ENCODE measurements at places on chromosomes 4 and X.

GRCh38 chr4:154435895-154436294 lies 55.7 kb downstream of the DCHS2 start:
- no peak overlapping the region for H3K27ac ChIP-seq
- DNase-seq, result no peak

GRCh38 chr4:37882665-37883296 lies 8.1 kb upstream of the TBC1D1 start:
- no peaks in the 10 kb centered on the region for H3K36me3 ChIP-seq
- H3K27ac ChIP-seq, result no peak overlapping the region
- no peak overlapping the region for H3K4me3 ChIP-seq
- H3K4me1 ChIP-seq, result peaks cover 5% of the 10 kb centered on the region
- no peak for DNase-seq

DNA sequence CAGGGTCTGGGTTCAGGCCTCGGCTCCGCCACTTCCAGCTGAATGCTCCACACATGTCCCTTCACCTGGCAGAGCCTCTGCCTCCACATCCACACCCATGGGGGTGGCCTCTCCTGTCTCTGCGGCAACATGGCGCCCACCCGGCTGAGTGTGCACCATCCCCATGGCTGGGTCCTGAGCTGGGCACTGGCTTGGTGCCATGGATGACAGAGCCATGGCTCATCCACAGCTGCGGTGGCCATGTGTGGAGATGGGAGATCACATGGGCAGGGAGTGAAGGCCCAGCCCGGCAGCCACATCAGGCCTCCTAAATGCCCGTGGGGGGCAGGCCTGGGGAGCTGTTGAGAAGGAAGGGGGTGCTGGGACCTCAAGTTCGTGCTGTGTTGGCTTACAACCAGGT lies 213.7 kb downstream of the AFAP1 start:
- H3K4me1 ChIP-seq, result no peaks in the 10 kb centered on the region
- H3K27ac ChIP-seq, result no peak overlapping the region

DNA sequence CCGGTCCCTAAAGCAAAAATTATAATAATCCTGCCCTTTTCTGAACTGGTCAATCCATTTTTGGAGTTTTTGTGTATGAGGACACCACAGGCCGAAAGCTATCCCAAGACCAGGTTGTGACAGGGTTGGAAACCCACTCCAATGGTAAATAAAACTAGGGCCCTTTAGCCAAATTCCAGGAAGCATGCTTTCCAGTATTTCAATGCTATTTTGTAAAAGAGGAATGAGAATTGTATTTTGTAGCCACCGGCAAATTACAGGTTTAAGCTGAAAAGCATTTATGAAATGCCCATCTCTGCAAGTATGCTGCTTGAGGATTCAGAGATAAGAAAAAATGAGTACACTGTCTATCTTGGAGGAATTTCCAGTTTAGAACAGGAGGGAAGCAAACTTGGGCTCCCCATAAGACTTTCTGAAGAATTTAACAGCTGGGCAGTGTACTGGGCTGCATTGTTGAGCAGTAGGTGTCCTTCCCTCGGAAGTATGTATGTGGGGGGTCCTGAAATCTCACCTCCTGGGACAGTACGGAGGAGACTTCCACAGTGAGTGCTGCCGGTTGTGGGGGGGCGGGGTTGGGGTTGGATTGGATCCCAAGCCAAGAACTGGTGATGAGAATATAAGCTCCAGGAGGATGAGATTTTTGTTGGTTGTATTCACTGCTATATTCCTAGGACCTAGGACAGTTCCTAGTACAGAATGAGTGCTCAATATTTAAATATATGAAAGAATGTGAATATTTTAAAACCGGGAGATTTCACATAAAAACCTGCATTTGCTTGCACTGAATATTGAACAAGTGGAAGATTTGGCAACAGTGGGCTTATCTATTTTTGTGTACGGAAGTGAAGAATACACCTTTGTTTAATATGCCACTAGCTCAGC lies 26.8 kb downstream of the OCIAD2 start:
- H3K4me3 ChIP-seq, result no peak overlapping the region
- no peaks in the 10 kb centered on the region for H3K4me1 ChIP-seq
- H3K36me3 ChIP-seq, result peaks cover 5% of the 10 kb centered on the region

GRCh38 chr4:181524499-181524898 lies 718.7 kb upstream of the TENM3 start:
- H3K4me3 ChIP-seq, result no peak overlapping the region
- H3K4me1 ChIP-seq, result no peaks in the 10 kb centered on the region
- DNase-seq, result no peak

- DNase-seq, result peak; percentile 47
- H3K4me3 ChIP-seq, result peak overlapping the region; percentile 72
- H3K36me3 ChIP-seq, result no peaks in the 10 kb centered on the region
- peaks cover 20% of the 10 kb centered on the region for H3K4me1 ChIP-seq
- H3K27me3 ChIP-seq, result no peaks in the 10 kb centered on the region
Observed at GRCh38 chrX:41923978-41924683, 777 bp upstream of the CASK start.

GRCh38 chr4:148780426-148781005 lies 338.3 kb upstream of the NR3C2 start:
- H3K4me1 ChIP-seq, result no peaks in the 10 kb centered on the region
- H3K27me3 ChIP-seq, result peaks cover 3% of the 10 kb centered on the region
- DNase-seq, result no peak
- H3K36me3 ChIP-seq, result no peaks in the 10 kb centered on the region
- no peak overlapping the region for H3K27ac ChIP-seq

DNA sequence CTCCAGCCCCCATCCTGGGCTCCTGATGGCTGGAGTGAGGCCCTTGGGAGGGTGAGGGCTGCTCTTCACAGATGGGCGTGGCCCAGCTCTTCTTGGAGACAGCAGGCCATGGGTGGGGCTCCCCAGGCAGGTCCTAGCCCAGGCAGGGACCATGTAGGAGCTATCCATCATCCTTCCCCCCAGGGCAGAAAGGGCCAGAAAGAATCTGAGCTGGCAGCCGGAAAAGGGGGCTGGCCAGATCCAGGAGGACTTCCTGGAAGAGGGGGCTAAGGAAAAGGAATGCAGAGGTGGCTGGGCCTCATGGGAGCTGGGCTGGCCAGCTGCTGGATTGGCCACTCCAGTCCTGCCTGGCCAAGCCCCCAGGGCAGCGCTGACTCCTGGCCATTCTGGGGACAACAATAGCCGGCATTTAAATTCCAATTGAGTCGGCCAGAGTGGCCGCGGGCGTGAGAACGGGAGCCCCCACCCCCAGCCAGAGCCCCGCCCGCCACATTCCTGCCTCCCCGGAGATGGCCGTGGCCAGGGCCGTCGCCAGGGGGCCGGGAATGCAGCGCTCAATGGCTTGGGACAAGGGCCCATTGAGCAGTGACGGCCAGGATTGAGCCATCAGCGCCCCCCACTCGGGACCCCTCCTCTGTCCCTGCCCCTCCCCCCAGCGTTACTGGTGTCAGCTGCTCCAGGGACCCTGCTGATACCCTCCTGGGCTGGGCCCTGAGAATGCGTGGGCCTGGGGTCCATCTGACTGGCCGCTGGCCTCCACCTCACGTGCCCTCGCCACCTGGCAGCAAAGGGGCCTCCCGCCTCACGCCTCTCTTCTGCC lies 15.1 kb upstream of the FGFR3 start:
- no peak overlapping the region for H3K27ac ChIP-seq
- no peaks in the 10 kb centered on the region for H3K4me1 ChIP-seq
- no peak for DNase-seq
- no peak overlapping the region for H3K4me3 ChIP-seq
- H3K36me3 ChIP-seq, result no peaks in the 10 kb centered on the region
- H3K27me3 ChIP-seq, result no peaks in the 10 kb centered on the region

GRCh38 chr4:176034499-176034898 lies 31.1 kb upstream of the WDR17 start:
- no peaks in the 10 kb centered on the region for H3K4me1 ChIP-seq
- DNase-seq, result peak; percentile 16
- no peak overlapping the region for H3K4me3 ChIP-seq
- H3K36me3 ChIP-seq, result no peaks in the 10 kb centered on the region
- no peak overlapping the region for H3K27ac ChIP-seq

DNA sequence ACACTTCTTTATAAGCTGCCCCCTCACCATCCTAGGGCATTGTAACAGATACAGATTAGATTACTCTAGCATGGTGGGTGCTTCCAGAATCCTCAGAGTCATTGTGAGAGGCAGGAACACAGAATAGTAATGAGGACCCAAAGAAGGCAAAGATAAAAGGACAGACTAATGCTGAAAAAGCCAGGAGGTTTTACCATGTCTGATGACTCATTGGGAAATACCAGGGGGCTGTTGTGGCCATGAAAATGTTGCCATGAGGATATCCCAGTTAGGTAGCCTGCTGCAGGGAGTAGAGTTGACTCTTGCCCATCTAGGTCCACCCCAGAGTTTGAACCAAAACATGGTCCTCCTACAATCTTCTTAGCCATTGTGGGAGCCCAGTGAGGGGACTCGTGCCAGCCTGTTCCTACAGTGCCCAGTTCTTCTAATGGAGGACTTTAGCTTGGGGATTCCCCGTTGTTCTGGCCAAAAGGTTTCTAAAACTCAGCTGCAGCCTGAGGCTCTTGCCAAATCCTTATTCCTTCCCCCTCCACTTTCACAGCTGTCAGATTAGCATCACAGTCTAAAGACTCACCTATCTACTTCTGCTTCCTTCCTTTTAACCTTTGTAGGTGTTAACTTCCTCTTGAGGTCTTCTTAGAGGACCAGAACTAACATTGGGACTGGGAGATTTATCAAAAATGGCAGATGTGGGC lies 586.0 kb upstream of the AADAT start:
- H3K27ac ChIP-seq, result no peak overlapping the region
- no peaks in the 10 kb centered on the region for H3K27me3 ChIP-seq
- H3K4me3 ChIP-seq, result no peak overlapping the region
- no peaks in the 10 kb centered on the region for H3K4me1 ChIP-seq
- no peaks in the 10 kb centered on the region for H3K36me3 ChIP-seq

GRCh38 chr4:156336511-156336910 lies 382.8 kb upstream of the CTSO start:
- no peaks in the 10 kb centered on the region for H3K36me3 ChIP-seq
- H3K4me3 ChIP-seq, result no peak overlapping the region
- no peaks in the 10 kb centered on the region for H3K4me1 ChIP-seq
- no peak overlapping the region for H3K27ac ChIP-seq

- H3K4me3 ChIP-seq, result no peak overlapping the region
- H3K36me3 ChIP-seq, result no peaks in the 10 kb centered on the region
- peaks cover 3% of the 10 kb centered on the region for H3K4me1 ChIP-seq
- peaks cover 17% of the 10 kb centered on the region for H3K27me3 ChIP-seq
- DNase-seq, result no peak
- no peak overlapping the region for H3K27ac ChIP-seq
Observed at GRCh38 chr4:153814789-153815188, 25.9 kb upstream of the SFRP2 start.

- H3K27me3 ChIP-seq, result peaks cover 5% of the 10 kb centered on the region
- no peak for DNase-seq
- no peak overlapping the region for H3K4me3 ChIP-seq
- H3K4me1 ChIP-seq, result no peaks in the 10 kb centered on the region
- H3K36me3 ChIP-seq, result no peaks in the 10 kb centered on the region
Observed at GRCh38 chrX:101774340-101774739, 114.7 kb upstream of the ARMCX2 start.

DNA sequence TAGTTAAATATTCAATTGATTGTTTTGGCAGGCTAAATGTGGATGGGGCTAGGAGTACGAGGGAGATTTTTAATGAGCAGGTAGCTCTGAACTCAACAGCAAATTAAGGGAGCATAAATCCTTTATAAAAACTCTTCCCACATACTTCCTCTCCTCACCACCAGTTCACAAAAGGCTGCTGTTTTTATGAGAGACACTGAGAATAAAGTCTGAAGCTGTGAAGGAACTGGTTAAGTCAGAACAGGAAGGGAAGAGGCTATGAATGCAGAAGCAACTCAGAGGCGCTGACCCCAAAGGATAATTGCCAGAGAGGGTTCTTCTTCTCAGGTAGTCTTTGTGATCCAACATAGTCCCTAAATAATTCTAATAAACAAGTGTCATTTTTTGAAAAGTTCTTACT lies 406.1 kb downstream of the GPM6A start:
- no peaks in the 10 kb centered on the region for H3K27me3 ChIP-seq
- H3K4me3 ChIP-seq, result no peak overlapping the region
- H3K36me3 ChIP-seq, result no peaks in the 10 kb centered on the region
- DNase-seq, result no peak
- H3K4me1 ChIP-seq, result no peaks in the 10 kb centered on the region
- H3K27ac ChIP-seq, result no peak overlapping the region

DNA sequence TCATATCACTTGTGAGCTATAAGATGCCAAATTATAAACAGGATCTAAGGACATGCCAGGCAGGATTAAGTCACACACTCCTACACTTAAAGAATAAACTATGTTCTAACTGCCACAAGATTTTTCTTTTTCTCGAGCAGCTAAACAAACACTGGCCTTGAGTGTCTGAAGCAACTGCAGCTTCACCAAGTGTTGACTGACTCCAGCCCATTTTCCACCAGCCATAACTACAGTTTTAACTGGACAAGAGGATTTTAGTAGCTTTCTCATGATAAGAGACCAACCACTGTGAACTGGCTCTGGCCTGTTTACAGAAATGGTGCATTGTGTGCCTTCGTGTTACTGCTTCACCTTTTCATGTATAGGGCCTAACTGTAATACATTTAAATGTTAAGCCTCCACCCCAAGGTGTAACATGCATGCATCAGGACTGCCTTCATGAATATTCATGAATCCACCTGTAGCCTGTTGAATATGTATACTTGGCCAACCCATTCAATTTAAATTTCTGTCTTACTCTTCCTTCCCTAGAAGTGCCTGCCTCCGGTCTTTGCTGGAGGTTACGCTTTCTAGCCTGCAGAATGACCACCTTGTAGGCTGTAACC lies 10.8 kb downstream of the UCP1 start:
- peaks cover 4% of the 10 kb centered on the region for H3K36me3 ChIP-seq
- no peak overlapping the region for H3K4me3 ChIP-seq
- H3K27ac ChIP-seq, result no peak overlapping the region

DNA sequence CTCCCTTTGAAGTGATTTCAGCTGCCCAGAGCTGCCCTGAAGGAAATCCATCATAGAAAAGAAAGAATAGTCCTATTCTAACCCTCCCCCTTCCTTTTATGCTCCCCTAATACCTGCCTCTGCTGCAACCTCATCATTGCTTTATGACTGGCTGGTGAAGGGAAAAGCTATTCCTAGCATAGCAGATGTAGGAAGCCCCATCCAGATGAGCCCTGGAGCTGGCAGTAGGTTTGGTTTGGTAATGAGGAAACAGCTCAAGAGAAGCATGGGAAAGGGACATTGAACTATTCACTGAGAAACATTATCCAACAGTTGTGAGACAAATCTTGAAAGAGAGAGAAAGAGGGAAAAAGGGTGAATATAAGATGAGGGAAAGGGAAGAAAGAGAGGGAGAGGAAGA lies 29.2 kb downstream of the ARSJ start:
- no peak overlapping the region for H3K27ac ChIP-seq
- DNase-seq, result no peak
- H3K4me3 ChIP-seq, result no peak overlapping the region

DNA sequence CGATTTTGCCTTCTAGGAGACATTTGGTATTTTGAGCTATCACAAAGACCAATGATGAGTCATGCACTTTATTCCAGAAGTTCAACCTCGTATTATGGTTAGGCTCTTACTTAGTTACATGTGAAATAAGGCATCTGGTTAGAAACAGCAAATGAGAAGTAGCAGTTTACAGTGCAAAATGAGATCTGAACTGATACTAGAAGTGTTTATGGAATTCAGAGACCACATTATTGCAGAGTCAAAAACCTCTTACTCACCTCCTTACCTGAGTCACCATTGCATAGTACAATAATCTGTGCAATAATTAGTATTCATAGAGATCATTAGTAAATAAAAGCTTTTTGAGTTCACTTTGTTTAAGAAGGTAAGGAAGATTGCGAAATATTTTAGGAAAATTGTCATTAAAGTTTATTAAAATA lies 38.7 kb downstream of the SEC24B start:
- peaks cover 41% of the 10 kb centered on the region for H3K36me3 ChIP-seq
- no peaks in the 10 kb centered on the region for H3K27me3 ChIP-seq
- peak overlapping the region; percentile 17 for H3K27ac ChIP-seq
- H3K4me1 ChIP-seq, result peaks cover 50% of the 10 kb centered on the region

- H3K4me1 ChIP-seq, result peaks cover 46% of the 10 kb centered on the region
- no peaks in the 10 kb centered on the region for H3K27me3 ChIP-seq
- no peak overlapping the region for H3K4me3 ChIP-seq
- H3K27ac ChIP-seq, result no peak overlapping the region
- DNase-seq, result no peak
Observed at GRCh38 chr4:87026800-87027495, 92.1 kb downstream of the AFF1 start.
